Activated CD4-positive, alpha-beta T cell treated with anti-CD3 and anti-CD28 coated beads, Interleukin-2, amount 10 ng/mL, durations not matched to agents 24 days and 14 days (primary cell): ENCODE measurements at places on chromosomes 1 and 21.

DNA sequence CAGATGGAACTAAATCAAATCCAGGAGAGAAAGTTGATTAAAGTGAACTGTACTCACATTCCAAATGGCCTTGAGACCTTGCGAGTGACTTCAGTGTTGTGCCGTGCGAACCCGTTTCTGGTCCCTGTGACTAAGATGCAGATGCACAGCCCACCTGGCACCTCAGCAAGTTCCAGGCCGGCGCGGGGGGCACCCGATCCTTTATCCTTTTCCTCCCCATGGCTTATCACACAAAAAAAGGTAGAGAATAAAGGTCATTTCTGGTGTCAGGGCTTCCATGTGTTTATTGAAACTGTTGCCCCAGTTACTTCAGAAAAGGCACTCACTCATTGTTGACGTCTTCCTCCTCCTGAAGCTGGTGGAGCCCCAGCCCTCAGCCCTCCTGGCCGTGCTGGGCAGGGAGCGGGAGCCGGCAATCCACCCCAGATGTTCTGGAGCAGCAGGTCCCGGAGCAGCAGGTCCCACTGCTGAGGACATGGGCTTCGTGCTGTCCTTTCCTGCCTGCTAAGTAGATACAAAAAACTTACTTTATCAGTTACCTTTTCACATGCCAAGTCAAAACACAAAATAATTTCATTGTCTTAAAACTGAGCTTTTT lies 53.0 kb downstream of the PCNT start:
- no peak for DNase-seq

DNA sequence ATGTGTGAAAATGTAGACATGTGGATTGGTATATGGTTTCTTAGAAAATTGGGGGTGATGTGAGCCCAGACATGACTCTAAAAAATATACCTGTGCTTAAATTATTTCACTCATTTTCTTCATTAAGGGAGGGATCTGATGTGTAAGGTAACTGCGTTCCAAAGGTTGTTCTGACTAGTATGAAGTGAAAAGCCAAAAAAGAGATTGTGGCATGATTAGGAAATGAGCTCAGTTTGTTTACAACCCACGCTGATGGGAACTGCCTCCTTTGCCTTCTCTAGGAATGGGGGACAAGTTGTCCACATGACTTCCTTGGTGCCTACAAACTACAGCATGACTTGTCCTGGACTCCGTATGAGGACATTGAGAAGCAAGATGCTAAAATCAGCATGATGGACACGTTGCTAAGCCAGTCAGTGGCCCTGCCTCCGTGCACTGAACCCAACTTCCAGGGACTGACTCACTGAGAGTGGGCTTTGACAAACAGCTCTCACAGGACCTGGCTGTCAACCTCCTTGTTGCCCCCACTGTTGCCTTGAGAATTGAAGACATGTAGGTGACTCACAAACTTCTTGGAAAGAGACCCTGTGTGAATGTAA lies 8.0 kb downstream of the C1orf50 start:
- no peak for DNase-seq

DNA sequence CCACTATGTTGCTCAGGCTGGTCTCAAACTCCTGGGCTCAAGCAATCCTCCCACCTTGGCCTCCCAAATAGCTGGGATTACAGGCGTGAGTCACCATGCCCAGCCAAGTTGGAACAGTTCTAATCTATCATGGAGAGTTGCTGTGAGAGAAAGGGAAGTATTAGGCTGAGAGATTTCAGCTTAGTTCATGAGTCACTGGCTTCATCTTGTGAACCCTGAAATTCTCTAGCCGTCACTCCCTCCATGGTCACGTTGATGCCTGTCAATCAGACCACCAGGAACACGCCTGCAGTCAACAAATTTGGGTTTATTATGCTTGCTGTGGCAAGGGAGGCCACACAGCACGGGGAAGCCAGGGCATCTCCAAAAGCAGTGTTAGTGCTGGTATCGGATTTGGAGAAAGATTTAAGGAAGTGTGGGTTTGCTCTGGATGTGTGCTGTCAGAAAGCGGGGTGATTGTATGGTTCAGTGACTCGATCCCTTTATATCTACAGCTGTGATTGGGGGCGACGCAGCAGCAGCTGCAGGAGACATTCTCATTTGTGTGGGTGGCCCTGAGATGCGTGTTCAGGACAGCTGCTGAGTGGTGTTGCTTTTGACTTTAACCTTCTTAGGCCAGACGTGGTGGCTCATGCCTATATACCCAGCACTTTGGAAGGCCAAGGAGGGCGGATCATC lies 18.7 kb downstream of the UQCRHL start:
- DNase-seq, result no peak

DNA sequence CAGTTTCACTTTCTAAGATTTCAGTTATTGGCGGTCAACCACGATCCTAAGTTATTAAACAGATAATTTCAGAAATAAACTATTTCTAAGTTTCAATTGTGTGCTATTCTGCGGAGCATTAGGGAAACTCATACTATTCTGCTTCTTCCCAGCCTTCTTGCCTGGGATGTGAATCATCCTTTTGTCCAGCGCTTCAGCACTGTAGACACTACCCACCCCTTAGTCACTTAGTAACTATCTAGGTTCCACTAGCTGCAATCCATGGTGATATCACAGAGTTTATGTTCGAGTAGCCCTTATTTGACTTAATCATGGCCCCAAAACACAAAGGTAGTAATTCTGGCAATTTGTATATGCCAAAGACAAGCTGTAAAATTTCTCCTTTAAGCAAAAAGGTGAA lies 279.9 kb upstream of the ADAMTS5 start:
- no peak for DNase-seq

- no peak for DNase-seq
Observed at GRCh38 chr1:50930193-50930592, 29.9 kb downstream of the FAF1 start.

DNA sequence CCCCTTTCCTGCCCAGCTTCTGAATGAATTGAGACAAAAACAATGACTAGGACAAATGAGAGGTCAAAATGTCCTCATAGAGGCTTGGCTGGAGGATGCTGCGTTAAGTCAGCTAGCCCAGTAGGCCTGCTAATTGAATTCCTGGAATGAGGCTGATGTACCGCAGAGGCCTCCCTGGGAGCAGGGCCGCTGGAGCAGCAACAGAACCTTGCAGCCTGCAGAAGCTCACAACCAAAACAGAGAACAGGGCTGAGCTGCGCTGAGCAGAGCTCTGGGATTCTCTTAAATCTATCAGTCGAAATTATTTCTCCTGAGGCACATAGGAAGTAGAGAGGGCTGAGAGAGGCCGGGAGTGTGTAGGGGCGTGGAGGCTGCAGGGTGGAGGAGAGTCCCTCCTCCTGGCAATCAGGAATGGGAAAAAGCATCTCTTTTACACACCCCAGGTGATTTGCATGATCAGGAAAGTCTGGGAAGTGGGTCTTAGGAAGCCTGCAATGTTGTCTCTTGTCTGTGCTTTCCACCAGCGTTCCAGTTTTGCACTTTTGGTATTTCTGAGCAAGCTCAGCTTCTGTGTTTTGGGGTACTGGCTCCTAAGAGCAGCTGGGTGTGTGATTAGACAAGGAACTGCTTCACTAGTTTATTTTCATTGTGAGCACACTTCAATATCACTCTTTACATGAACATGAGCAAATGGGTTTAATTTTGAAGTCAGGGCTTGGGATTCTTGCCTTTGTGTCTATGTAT lies 66.5 kb downstream of the RYR2 start:
- DNase-seq, result no peak

- no peak for DNase-seq
Observed at GRCh38 chr1:7456722-7457082, 314.4 kb upstream of the VAMP3 start.

DNA sequence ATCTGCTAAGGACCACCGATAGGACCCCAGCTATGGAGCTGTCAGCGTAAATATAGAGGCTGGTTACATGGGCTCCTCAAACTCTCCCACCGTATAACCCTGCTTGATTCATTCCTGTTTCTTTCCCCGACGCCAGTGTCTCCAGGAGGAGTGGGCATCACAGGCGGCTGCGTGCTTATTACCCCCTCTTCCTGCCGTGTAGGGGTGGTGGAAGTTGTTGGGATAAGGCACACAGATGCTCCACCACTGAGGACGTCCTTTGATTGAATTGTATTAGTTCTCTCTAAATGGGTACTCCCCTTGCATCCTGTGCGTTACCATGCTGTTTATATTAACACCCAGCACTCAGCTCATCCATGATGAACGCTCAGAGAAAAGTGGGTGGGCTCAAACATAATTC lies 104.6 kb downstream of the ZBTB18 start:
- DNase-seq, result no peak

DNA sequence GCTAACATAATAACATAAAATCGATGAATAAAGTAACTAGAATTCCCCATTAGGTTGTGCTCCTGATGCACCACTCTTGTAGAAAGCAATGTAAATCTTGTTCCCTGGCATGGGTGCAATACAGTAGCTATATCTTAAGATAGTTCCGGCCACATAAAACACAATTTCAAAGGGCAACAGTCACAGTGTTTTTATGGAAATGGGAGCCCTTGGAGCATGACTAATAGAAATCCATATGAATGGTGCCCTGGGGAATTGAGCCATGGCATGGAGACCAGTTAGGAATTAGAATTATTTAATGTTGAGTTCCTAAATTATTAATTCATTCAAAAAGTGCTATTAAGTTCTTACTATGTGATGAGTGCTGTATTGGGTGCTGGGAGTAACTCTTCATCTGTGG lies 118.7 kb downstream of the KCNK2 start:
- DNase-seq, result no peak

DNA sequence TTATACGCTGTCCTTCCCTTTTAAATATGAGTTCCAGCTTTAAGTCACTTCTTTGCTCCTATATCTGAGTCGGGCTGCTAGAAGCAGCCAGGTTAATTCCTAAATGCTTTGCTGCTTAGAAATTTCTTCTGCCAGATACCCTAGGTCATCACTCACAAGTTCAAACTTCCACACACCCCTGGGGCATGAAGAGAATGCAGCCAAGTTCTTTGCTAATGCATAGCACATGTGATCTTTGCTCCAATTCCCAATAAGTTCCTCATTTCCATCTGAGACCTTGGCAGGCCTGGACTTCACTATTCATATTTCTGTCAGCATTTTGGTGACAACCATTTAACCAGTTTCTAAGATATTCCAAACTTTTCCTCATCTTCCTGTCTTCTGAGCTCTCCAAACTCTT lies 14.5 kb upstream of the APP start:
- no peak for DNase-seq

DNA sequence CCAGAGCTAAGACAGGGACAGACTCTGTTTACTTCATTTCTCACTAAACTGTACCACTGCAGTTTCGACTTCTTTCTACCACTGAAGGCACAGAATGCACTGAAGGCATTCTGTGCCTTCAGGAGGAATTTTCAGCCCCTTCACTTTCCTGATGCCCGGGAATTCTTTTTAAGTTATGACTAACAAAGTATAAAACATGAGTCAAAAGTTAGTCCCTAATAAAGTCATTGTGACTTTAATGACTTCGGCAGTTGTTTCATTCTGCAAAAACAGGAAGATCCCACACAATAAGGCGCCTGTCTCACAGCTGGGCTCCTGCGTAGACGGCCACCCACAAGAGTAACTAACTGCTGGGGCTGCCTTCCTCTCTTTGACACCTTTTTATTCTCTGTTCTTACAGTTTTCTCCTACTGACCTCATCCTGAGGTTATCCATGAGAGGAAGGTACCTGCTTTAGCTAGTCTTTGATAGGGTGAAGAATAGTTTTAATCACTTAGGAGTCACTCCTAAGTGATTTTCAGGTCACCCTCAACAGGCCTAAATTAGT lies 183.9 kb upstream of the SGIP1 start:
- DNase-seq, result peak; percentile 82

DNA sequence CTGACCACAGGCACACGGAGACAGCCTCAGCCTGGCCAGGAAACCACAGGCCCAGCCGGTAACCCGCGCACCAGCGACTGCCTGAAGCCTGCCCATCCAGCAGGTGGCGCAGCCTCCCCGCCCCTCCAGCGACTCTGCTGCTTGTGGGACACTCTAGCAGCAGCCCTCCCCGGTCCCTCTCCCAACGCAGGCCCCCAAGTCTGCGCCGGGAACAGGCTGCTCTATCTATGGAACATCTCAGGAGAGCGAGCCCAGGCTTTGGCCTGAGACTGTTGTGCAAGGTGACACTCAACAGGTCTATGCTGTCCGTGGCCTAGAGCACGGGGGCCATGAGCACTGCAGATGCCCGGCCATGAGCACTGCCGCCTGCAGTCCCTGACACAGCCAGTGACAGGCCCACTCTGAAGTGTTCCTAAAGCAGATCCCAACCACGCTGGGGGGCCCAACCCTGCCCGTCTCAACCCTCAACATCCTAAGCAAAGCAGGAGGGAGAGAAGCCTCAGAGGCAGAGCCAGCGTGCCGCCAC lies 28.4 kb downstream of the WDR4 start:
- peak; percentile 79 for DNase-seq

DNA sequence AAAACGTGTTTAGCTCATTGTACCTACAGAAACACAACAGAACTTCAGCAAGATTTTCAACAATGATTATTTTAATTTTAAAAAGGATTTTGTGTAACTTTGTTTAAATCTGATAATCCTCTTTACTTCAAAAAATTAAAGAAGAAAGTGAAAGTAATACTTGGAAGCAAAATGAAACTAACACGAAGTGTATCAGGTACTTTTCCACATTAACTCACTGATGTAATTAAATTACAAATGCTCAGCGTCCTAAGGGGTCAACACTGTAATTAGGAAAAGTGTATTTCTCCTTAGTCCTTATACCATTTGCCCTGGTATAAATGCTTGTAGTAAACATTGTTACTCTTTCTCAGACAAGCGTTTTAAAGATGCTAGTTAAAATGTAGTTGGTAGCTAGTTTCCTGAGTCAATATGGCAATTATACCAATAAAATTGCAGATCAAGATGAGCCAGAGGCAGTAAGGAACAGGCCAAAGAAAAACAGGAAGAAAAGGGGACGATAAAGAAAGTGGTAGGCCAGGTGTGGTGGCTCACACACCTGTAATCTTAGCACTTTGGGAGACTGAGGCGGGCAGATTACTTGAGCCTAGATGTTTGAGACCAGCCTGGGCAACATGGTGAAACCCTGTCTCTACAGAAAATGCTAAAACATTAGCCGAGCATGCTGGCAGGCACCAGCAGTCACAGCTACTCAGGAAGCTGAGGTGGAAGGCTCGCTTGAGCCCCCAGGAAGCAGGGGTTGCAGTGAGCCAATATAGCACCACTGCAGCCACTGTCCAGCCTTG lies 553.0 kb downstream of the SMYD3 start:
- DNase-seq, result peak; percentile 67

DNA sequence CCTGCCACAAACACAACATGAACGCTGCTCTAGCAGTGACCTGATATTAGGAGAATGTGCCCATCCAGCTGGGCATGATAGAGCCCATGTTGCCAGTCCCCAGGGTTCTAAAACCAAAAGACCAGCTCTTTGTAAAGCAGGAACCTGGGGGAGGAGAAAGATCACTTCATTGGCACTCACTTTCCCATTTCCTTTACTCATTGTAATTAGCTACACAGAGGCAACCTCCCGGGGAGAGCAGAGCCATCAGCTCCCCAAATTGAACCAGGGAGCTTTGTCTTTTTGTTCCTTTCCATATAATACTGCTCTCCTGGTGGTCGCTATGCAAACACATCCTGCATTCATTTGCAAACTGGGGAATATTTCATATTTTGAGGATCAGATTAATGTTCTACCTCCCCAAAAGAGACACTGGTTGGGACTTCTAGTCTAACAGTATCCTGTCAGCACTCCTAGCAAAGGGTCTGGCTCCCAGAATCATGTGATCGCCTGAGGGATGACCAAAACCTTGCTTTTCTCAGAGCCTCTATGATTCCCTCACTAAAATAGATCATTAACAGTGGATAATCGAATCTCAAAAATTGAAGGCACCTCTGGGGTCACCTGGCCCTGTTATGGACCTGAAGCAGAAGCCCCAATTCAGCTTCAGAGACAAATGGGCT lies 76.7 kb upstream of the CD1D start:
- DNase-seq, result no peak

GRCh38 chr1:203440771-203441170 lies 34.8 kb upstream of the PRELP start:
- no peak for DNase-seq

GRCh38 chr1:115980998-115981993 lies 5.0 kb downstream of the SLC22A15 start:
- peak; percentile 74 for DNase-seq
